Fibroblast of skin of left quadriceps (primary cell): ENCODE measurements at places on chromosomes 16 and 17.

DNA sequence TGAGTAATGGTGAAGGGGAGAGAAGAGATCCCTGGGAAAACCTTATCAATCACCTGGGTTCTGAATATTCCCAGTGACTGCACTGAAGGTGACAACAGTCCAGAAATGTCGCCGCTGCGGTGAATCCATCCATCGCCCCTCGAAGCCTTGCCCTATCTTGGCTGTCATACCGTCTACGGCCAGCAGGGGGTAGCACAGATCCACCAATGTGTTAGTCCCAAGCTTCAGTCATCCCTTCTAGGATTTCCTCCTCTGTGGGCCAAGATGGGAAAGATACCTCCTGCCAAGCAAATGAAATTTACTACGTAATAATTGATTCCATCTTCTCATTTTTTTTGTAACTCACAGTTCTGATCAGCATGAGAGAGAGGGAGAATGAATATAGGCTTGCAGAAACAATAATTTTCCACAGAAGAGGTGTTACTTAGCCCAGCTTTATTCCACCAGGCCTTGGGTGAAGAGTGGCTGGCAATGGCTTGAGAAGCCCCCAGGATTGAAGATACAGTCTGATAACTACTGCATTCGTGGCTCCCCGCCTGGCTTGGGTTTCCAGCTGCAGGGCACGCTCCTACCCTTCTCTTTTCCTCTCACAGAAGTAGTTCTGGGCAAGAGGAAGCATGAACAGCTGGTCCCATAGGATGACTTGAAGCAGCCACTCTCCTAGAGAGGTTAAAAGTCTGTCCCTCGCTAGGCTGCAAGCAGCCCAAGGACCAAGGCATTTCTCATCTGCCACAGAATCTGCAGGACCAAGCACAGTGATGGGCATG lies 2.6 kb upstream of the FMNL1 start:
- peak; percentile 83 for DNase-seq

DNA sequence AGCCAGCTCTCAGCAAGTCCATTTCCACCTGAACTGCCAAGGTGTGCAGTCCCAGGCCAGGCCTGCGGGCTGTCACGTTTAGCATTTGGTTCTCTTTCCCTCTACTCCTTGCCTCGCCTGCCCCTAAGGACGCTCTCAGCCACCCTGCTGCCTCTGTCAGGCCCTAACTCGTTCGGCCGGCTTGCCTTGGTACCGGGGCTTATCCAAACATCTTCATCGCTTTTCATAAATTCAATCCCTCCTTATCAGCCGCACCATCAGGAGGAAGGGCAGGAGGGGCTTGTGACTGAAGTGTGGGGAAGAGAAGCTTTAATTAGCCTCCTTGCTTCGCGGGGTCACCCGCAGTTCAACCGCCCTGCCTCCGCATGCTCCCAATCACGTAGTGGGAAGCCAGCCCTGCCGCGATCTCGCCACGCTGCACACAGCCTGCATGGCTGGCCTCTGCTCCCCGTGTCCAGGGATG lies 231.1 kb downstream of the SOX9 start:
- no peak for DNase-seq

DNA sequence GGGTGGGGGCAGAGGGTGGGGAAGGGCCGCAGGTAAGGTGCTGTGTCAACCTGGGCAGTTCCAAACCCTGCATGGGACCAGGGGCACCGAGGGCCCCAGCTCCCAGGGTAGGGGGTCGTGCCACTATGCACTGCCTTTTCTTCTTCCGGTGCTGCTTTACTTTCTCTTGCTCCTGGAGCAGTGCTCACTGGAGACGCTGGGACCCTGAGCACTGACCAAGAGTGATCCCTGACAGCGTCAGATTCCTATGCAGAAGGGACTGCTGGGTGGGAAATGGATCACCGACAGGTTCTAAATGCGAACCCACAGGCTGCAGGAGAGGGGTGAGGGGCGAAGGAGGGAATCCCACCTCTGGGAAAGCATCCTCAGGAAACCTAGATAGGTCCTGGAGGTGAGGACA lies 470.1 kb downstream of the SOX9 start:
- no peak for DNase-seq

DNA sequence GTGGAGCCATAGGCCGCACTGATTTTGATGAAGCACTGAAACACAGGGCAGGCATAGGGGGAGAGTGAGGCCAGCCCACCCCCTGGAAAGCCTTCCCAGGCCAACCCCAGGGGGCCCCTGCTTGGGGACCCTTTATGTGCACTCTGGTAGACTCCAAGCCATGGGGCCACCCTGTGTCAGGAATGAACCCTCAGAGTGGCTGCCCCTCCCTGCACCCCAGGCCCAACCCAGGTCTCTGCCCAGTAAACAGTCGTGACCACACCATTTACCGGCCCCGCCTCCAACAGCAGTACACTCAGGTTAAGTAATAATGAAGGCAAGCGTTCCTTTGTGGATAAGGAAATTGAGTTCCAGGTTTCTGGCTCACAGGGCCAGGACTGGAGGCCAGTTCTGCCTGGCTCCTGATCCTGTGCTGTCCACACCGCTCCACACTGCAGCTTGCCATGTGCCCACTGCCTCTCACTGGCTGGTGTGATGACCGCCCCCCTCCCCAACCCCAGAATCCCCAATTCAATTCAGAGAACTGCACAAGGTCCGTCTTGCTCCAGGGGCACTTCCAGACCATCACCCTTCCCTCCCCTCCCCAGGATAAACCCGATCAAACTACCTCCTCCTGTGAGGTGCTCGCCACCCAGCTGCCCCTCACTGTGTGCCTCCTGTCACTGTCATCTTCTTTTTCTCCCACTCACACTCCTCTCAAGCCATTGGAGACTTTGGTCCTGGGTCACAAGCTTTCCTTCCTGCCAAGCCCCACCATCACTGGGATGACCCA lies 13.6 kb downstream of the PIMREG start:
- no peak for DNase-seq

DNA sequence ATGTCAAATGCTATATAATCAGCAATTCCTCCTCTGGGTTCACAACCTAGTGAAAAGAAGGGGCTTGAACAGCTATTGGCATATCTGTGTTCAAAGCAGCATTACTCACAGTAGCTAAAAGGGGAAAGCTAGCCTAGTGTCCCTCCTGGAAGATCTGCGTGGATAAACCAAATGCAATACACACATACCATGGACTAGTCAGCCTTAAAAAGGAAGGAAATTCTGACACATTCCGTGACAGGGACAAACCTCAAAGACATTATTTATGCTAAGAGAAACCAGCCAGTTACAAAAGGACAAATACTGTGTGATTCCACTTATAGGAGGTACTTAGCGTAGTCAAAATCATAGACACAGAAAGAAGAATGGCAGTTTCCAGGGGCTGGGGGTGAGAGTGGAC lies 90.1 kb downstream of the XYLT1 start:
- DNase-seq, result no peak

- peak; percentile 49 for DNase-seq
Measured at GRCh38 chr16:11257131-11257938, 1.3 kb upstream of the SOCS1 start.
